ENCODE measurements at places on chromosomes 5 and 9. TPM values are rescaled to one million over a fixed set of nuclear protein-coding genes. Genes with fewer than 3 reads are reported as not detected.

The IDNK gene
- 7.9 TPM for total RNA-seq

The WDR38 gene
- 0.07 TPM for total RNA-seq

The DDX4 gene
- 0.05 TPM for total RNA-seq

The STXBP1 gene
- 13.6 TPM for total RNA-seq

The RAB3C gene
- not detected for total RNA-seq

The ARHGEF28 gene
- total RNA-seq: 11.0 TPM

The GSN gene
- 97.9 TPM for total RNA-seq

The NR2F1 gene
- 4.3 TPM for total RNA-seq

The PDZD2 gene
- 0.65 TPM for total RNA-seq

The FCN2 gene
- not detected for total RNA-seq

The RLN2 gene
- total RNA-seq: not detected

The PCDHGB2 gene
- total RNA-seq: 0.11 TPM

The RBM27 gene
- total RNA-seq: 11.4 TPM

The FAM200C gene
- total RNA-seq: 1.2 TPM

The FOXD4L3 gene
- not detected for total RNA-seq

The UGT3A2 gene
- not detected for total RNA-seq

The SPINK5 gene
- not detected for total RNA-seq

The LHX3 gene
- 0.05 TPM for total RNA-seq

The PDLIM4 gene
- total RNA-seq: 1.0 TPM

The MLANA gene
- total RNA-seq: not detected

The IL4 gene
- total RNA-seq: not detected

The IL9 gene
- total RNA-seq: not detected

The IFNK gene
- not detected for total RNA-seq
